ENCODE measurements at places on chromosomes 11 and 22.

GRCh38 chr11:125348674-125349309 lies 147.3 kb downstream of the FEZ1 start:
- no peak for DNase-seq

DNA sequence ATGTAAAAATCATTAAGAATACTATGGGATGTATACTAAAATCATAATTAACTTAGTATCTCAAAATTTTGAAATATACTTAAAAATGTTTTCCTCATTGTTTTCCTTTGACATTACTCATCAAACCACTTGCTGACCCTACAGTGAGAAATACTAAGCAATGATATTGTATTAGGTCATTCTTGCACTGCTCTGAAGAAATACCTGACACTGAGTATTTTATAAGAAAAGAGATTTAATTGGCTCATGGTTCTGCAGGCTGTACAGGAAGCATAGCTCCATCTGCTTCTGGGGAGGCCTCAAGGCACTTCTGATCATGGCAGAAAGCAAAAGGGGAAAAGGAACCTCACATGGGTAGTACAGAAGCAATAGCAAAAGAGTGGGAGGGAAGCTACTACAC lies 950.9 kb upstream of the CHORDC1 start:
- DNase-seq = no peak

DNA sequence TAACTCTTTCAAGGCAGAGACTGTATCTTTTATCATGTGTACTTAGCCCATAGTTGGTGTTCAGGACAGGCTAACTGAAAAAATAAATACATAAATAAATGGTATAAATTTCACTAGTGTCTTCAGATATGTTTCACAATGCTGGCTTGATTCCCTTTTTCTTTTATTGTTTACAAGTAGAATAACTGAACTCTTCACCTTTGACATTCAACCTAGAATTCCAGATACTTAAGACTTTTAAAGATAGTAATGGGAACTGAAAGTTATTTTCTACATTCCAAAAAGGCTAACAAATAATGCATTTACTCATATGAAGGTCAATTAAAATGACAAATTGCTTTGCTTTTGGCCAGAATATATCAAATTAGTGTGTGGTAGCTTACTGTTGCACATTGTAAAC lies 411.3 kb upstream of the TENM4 start:
- DNase-seq = no peak

GRCh38 chr11:83006877-83007330 lies 64.8 kb downstream of the RAB30 start:
- no peak for DNase-seq

- no peak for DNase-seq
These were observed 7.0 kb downstream of the MAPK8IP2 start for GRCh38 chr22:50607659-50608020.

Data from pulmonary artery endothelial cell (primary cell).